ENCODE measurements at places on chromosomes 6 and 20. TPM values are rescaled to one million over a fixed set of nuclear protein-coding genes. Genes with fewer than 3 reads are reported as not detected.

DNA sequence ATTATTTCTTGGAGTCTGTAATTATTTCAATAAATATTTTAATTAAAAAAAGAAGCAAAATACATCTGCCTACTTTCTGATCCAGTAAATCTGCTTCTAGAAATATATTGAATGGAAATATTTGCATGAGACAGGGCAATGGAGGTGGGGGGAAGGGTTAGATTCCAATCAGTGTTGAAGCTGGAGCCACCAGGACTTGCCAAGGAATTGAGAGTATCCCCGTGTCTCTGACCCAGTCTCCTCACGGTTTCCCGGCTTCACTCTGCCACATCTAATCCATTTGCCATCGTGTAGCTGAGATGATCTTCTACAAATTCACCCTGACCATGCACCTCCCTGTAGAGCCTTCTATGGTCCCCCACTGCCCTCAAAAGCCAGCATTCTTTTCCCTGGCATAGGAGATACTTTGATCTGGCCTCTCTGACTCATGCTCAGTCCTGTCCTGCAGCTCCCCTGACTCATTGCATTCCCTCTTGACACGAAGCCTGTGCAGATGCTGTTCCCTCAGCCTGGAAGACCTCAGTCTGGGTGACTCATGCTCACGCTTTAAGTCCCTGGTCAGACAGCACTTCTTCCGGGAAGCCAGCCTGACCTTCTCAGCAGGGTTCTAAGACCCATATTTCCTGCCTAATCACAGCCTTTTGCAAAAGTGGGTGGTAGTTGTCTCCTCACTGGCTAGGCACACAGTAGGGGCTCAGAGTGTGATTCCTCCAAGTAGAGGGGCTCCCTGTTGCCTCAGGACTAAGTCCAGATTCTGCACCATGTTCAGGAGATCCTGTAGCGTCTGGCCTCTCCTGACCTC lies 23.0 kb upstream of the FKBP1A start:
- H3K4me1 ChIP-seq = no peaks in the 10 kb centered on the region
- no peak overlapping the region for H3K27ac ChIP-seq
- DNase-seq = no peak
- H3K36me3 ChIP-seq = no peaks in the 10 kb centered on the region
- no peak overlapping the region for H3K4me3 ChIP-seq

The MAP1LC3A gene
- total RNA-seq = 8.8 TPM

DNA sequence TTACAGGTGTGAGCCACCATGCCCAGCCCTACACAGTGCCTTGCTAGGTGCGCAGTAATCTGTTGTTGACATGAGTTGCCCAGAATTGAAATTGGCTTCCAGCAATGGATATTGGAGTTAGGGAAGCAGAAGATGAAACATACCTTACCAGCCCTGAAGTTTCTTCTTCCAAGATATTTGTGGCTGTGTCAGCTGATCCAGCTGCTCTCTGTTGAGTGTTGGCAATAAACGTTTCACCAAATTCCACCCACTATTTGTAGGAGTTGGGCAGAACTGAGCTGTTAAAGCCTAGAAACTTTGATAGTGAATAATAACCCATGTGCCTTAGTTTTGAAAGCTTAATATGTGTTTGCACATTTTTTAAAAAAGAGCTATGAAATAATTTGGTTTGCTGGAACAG lies 218.2 kb upstream of the SNX9 start:
- no peak for DNase-seq
- H3K4me1 ChIP-seq = no peaks in the 10 kb centered on the region
- no peak overlapping the region for H3K4me3 ChIP-seq
- no peak overlapping the region for H3K27ac ChIP-seq

DNA sequence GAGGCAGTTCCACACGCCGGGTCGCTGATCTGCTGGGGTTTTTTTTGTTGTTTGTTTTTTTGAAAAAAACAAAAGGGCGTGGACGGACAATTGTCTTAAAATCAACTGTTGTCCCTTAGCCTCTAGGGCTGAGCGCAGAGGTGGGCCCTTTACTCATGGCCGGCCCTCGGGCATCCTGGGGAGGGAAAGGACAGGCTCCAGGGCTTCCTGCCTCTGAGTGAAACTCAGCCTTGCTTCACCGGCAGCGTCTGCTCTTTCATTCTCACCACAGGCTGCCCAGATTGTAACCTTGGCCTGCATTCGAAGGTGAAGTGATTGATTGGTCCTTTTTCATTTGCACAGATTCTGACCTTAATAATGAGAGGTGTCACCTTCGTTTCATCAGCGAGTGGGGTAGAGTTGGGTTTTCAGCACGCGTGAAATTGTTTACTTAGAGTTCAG lies 797 bp downstream of the SMIM13 start:
- peaks cover 8% of the 10 kb centered on the region for H3K36me3 ChIP-seq
- DNase-seq = no peak
- peak overlapping the region; percentile 88 for H3K27ac ChIP-seq
- H3K4me3 ChIP-seq = peak overlapping the region; percentile 69
- H3K4me1 ChIP-seq = peaks cover 14% of the 10 kb centered on the region

DNA sequence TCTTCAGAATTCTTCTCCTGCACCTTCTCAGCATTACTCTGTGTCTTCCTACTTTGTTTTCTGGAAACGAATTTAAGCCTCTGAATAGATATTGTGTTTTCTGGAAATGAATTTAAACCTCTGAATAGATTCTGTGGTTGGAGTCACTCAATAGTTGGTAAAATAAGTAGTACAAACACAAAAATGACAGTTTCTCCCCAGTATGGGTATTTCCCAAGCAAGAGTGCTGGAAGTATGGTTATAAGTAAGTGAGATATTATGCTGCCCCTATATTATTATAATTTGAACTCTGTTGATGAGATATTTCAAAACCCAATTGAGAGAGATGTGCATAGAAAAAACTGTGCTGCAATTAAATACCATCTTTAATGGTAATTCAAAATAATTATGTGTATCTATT lies 94.9 kb downstream of the TINAG start:
- no peak for DNase-seq
- no peaks in the 10 kb centered on the region for H3K36me3 ChIP-seq
- H3K4me3 ChIP-seq = no peak overlapping the region
- H3K27ac ChIP-seq = no peak overlapping the region
- no peaks in the 10 kb centered on the region for H3K27me3 ChIP-seq

DNA sequence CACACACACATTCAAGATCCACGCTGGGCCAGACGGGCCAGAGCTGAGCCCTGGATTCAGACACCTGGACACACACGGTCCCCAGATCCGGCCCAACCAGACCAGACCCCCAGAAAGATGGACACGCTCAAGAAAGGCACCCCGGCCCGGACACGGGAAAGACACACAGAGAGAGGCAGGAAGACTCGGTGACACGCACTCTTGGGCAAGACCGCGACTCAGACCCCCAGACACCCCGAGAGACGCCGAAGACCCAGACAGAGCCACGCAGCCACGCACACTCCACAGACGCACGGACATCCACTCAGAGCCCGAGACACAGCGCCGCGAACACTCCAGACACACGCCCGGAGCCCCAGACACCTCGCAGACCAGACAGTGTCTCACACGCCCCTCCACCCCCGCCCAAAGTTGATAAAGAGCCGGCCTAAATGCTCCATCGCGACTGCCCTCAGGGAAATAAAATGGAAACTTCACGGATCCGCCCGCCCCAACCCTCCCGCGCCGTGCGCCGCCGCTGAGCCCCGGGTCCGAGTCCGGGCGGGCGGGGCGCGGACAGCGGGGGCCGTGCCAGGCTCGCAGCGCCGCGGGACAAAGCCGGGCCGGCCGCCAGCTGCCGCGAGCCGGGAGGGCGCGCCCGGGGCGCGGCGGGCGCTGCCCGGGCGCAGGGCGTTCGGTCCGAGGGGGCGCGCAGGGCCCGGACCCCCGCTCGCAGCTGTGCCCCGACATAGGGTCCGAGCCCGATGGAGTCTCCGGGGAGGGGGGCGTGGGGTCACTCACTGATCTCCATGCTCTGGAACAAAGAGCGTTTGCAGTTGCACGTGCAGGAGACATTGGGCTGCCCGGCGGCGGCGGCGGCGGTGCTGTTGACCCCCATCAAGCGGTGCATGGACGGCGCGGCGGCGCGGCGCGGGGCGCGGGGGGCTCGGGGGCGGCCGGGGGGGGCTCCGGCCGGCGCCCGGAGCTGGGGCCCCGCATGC lies 831 bp downstream of the PMEPA1 start:
- peak overlapping the region; percentile 24 for H3K4me3 ChIP-seq
- DNase-seq = no peak
- H3K27ac ChIP-seq = peak overlapping the region; percentile 37
- H3K27me3 ChIP-seq = no peaks in the 10 kb centered on the region

DNA sequence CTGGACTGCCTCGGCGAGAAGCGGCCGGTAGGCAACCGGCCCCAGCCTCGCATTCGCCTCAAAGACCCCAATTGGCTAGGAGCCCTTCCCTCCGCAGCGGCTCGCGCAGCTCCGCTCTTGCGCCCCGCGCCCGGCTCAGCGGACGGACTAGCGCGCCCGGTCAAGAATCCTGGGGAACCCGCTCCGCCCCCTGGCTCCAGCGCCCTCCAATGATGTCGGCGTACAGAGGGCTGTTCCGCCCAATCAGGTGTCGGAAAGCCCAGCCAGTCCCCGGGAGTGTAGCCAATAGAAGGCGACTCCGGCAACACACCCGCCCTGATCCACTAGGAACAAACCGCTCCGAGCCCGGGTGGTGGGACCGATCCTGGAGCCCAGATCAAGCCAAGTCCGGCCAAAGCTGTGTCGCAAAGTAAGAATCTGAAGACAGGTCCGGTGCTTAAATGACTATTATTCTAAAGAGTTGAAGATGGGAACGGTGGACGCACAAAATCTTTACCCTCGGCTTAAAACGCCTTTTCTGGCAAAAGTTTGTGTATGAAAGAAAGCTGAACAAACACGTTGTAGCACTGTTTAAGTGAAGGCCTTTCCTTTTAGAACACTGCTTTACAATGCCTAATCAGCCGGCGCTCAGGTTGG lies 132.2 kb downstream of the OGFRL1 start:
- H3K27ac ChIP-seq = no peak overlapping the region
- H3K27me3 ChIP-seq = no peaks in the 10 kb centered on the region
- H3K4me1 ChIP-seq = no peaks in the 10 kb centered on the region
- H3K36me3 ChIP-seq = no peaks in the 10 kb centered on the region

The GPR63 gene
- 2.5 TPM for total RNA-seq

The ASIP gene
- not detected for total RNA-seq

DNA sequence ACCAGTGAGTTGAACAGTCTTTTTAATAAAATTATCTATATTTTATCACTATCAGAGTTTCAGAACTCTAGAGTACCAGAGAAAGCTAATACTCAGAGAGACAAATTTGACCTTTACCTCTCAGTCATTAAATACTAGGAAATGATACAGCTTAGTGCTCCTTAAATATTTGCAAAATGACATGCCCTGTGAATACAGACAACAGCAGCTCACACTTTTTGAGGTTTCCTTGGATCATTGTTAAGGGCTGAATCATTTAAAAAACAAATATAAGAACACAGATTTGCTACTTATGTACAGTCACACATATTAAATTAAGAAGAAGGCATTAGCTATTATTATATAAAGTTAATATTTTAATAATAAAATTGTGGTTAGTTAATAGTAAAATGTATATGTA lies 1158.7 kb upstream of the EYS start:
- H3K27ac ChIP-seq = no peak overlapping the region
- H3K4me1 ChIP-seq = no peaks in the 10 kb centered on the region
- no peak for DNase-seq
- H3K4me3 ChIP-seq = no peak overlapping the region

The SMIM8 gene
- total RNA-seq = 15.7 TPM

- no peaks in the 10 kb centered on the region for H3K36me3 ChIP-seq
- H3K4me1 ChIP-seq = no peaks in the 10 kb centered on the region
- no peak overlapping the region for H3K4me3 ChIP-seq
- DNase-seq = no peak
Observed at GRCh38 chr6:43878823-43879495, 108.9 kb downstream of the VEGFA start.

DNA sequence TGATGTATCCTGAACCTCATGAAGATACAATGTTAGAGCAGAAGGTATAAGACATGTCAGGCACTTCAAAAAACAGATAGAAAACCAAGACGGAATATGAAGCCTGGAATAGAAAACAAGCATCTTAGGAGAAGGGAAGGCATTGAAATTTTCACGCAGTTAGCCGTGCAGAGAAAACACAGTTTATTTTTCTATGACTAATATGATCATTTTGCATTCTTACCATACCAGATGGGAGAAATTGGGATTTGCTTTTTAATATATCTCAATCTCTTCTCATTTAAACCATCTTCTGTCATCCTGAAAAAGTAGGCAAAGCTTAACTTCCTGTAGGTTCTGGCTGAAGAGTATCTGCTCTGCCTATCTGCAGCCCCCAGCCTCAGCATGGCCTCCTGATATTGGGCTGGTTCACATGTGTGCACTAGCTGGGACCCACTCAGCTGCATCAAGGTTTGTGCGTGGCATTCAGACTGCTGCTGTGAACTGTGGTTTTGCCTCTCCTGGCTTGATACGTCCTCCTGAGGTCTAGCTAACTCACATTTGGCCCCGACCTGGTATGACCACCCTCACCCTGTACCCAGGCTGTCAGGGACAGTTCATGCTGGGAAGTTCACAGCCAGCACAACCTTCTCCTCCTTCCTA lies 392.5 kb upstream of the SASH1 start:
- no peaks in the 10 kb centered on the region for H3K4me1 ChIP-seq
- no peak for DNase-seq
- no peaks in the 10 kb centered on the region for H3K36me3 ChIP-seq
- H3K27ac ChIP-seq = no peak overlapping the region

- DNase-seq = no peak
- H3K4me1 ChIP-seq = no peaks in the 10 kb centered on the region
- peaks cover 36% of the 10 kb centered on the region for H3K36me3 ChIP-seq
- no peak overlapping the region for H3K4me3 ChIP-seq
Observed at GRCh38 chr20:4787820-4788219, 66.1 kb downstream of the PRND start.

GRCh38 chr6:38166411-38167240 lies 347.1 kb downstream of the ZFAND3 start:
- no peak overlapping the region for H3K27ac ChIP-seq
- H3K4me3 ChIP-seq = no peak overlapping the region
- H3K36me3 ChIP-seq = no peaks in the 10 kb centered on the region
- no peaks in the 10 kb centered on the region for H3K27me3 ChIP-seq

DNA sequence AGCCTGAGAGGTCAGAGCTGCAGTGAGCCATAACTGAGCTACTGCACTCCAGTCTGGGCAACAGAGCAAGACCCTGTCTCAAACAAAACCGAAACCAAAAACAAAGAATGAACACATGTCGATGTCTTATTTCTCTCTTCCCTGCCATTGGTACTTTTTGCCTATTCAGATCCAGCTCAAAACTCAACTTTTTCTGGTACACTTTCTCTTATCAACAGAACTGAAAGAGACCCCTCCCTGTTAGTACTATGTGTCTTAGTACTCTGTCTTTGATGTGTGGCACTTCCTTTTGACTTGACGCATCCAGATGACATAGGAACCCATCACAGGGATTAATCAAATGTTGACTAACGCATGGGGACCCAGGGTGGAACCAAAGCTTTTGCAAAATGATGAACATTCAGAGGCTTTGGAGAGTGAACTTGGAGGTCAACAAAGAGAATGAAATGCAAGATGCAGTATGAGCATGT lies 44.8 kb downstream of the AKAP12 start:
- H3K27me3 ChIP-seq = no peaks in the 10 kb centered on the region
- no peak overlapping the region for H3K4me3 ChIP-seq
- DNase-seq = no peak
- H3K4me1 ChIP-seq = peaks cover 8% of the 10 kb centered on the region
- H3K36me3 ChIP-seq = no peaks in the 10 kb centered on the region
- no peak overlapping the region for H3K27ac ChIP-seq

GRCh38 chr6:21615504-21615903 lies 22.0 kb downstream of the SOX4 start:
- no peaks in the 10 kb centered on the region for H3K4me1 ChIP-seq
- no peaks in the 10 kb centered on the region for H3K27me3 ChIP-seq
- no peak for DNase-seq
- H3K4me3 ChIP-seq = no peak overlapping the region

The GSTA2 gene
- total RNA-seq = not detected

The MAP7 gene
- 0.32 TPM for total RNA-seq
